ENCODE measurements at places on chromosomes 4 and X. TPM values are rescaled to one million over a fixed set of nuclear protein-coding genes. Genes with fewer than 3 reads are reported as not detected.

DNA sequence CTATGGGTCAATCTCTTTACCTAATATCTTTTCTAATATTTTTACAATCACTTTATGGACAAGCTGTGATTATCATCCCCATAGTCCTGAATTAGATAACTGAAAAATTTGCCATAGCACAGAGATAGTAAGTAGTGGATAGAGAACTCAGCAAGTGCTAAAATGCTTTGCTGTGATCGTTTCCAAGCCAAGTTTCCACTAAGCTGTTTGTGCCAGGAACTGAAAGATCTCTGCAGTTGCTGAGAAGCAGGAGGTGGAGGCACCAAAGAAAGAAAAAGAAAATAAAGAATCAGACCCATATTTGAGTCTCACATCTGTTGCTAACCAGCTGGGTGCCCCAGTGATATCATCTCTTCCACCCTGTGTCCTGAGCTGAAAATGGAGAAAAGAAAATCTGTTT lies 605.6 kb upstream of the BOD1L1 start:
- DNase-seq, result no peak

DNA sequence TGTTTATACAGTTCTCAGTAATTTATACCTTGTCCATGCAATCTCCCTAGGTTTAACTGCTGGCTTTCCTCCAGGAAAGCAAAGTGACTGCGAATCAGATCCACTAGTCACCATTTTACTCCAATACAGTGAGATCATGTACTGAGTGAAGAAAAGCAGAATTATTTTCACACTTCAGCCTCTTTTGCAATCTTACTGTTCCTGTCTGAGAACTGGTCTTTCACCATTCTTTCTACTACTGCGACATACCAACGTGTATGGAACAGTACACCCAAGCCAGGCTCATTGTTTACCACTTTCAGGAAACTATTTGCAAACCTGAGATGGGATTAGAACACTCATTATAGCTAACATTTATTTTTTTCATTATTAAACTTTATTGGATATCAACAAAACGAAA lies 8.0 kb upstream of the MSL3 start:
- DNase-seq, result no peak

DNA sequence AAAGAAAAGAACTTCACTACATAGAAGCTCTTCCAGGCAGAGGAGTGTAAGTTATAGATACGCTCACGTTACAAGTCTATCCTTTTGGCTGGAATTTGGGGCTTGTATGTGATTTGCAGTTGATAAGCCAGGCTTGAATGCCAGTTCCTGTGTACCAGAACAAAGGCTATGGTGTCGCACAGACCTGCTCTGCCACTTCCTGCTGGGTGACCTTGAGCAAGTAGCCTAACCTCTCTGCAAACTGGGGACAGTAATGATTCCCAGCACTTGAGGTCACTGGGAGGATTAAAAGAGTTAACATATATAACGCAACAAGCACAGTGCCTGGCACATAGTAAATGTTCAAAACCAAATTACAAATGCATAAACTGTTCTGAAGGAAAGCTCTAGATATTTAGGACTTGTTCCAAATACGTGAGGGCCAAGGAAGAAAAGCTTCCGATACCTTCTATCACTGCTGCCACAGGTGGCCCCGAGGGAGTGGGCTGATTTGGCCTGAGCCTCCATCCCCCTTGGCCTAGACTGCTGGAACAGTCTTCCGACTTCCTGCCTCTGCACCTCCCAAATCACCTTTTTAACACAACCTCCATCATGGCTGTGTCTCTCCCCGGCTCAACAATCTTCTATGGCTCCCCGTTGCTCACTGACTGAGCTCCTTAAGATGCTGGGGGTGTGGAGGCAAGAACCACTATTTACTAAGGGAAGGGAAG lies 1.3 kb upstream of the SOWAHD start:
- no peak for DNase-seq

DNA sequence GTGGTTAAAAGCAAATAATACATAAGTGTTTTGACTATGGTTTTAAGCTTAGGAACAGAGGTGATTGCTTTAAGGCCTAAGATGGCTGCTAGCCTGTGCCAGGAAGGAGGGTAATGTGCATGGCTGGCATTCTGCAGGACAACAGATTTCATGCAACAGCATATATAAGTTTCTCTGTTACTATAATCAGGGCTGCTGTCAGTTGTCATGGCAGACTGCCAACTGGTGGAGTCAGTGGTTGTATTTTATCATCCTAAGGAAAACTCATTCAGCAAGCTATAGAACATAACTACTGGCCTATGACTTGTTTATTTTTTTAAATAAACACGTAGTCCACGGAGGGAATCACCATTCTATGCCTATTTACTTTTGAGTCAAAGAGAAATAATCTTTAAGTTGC lies 77.7 kb upstream of the DCAF8L1 start:
- DNase-seq, result no peak

DNA sequence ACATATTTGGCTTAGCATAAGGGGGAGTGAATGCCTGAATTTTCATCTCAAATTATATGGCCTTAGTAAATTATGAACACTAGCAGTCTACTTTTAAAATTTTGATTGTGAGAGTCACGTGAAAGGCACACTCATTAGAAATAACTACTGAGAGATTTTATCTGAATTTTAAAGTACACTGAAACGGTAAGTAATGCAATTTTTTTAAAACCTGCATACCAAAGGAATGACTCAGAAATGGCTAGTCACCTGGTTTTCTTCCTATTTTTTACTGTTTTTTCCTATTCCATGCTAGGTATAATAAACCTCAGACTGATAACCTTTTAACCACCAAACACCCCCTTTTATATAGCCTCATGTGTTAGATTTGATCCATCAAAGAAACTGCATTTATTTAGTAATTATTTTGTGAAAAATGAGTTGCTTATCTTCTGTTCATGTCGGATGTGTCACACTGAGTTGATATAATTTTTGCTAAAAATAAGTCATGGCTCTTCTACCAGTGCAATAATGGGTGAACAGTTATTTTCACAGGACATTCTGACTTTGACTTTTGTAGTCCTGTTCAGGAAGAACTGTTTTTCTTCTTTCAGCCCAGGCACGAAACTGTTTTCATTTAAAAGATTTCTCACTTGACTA lies 40.4 kb downstream of the CPEB2 start:
- DNase-seq, result no peak

DNA sequence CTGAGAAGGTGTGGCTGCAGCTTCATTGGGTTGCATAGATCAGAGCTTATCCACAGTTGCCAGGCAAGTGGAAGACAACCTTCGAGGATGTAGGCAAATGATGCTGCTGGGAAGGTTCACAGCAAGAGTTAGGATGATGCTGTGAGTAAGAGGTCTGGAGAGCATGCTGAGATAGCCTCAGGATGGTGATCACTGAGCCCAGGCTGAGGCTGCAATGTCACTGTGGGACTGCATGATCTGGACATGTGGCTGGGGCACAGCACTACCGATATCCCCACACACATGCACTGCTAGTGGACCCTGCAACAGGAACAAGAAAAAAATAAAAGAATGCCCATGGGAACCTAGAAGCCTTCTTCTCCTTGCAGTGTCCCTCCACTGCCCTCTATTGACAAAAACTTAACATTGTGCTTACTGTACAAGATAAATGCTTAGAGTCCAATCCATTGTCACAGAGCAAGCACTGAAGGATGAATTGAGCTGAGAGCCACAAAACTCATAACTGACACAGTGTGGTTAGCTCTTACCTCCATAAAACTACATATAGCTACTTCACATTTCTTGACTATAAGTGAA lies 105.6 kb downstream of the CNKSR2 start:
- no peak for DNase-seq

- no peak for DNase-seq
Observed at GRCh38 chr4:8067274-8067936, 91.2 kb downstream of the ABLIM2 start.

GRCh38 chr4:54230484-54231418 lies 1.7 kb downstream of the PDGFRA start:
- no peak for DNase-seq

- no peak for DNase-seq
Observed at GRCh38 chr4:6465955-6466354, 6.5 kb downstream of the PPP2R2C start.

DNA sequence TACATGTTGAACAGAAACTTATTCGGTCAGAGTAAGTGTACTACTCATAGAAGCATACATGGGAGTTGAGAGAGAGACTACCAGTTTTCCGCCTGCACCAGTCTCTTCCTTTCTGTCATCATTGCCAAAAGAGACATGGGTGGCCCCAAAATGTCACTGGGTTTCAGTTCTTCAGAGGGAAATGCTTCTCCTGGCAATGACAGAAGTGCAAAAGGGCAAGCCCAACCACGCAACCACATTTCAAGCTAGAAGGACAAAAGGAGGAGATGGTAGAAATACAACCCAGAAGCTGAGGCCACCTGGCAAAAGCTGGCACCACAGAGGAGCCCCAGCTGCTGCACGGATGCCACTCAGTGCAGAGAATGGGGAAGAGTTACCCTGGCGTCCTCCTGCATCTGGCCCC lies 320.1 kb downstream of the BCOR start:
- DNase-seq, result no peak

GRCh38 chrX:69195810-69196209 lies 30.6 kb upstream of the PJA1 start:
- no peak for DNase-seq

ZNF185 gene
- 205 TPM for total RNA-seq

C4orf50 gene
- not detected for total RNA-seq

CASP6 gene
- total RNA-seq, result 18.8 TPM
